Right atrium auricular region (tissue), 2 donors: ENCODE measurements at places on chromosomes 16 and 17.

DNA sequence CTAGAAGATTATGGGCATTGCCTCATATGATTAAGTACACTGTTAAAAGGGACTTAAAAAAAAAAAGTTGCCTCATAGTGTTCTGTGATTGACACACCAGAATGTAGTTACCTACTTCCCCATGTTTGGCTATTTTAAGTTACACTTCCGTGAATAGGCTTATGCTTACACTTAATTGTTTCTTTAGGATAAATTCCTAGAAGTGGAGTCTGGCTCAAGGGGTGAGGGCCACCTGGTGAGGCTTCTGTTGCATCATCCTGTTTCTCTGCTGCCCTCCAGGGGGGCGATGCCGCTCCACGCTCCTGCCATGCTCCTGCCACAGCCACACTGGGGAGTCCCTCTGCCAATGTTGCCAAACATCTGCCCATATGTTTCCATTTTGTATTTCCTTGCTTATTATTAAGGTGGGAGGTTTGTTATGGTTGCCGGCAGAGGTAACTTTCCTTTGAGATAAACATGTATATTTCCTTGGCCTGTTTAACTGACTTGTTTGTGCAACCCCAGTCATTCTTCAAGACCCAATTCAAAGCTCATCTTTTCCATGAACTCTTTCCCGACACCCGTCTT, 73.1 kb downstream of the KSR1 start:
- no peak for DNase-seq

DNA sequence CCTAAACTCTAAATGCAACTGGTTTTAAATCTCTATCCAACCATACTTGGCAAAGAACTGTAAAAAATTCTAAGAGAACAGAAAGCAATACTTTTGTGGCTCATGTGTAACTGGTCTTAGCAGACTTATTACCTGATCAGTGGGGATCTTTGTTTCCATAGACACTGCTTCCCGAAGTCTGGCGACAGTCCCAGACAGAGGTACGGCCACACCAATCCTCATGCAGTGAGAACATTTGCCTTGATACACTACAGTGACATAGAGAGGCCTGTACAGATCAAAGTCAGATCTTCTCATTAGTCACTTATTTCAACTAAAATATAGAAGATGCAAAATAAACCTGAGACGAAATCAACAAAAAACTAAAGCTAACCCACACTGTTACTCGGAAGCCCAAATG, 43.9 kb downstream of the USP31 start:
- DNase-seq: no peak

- no peak for DNase-seq
Observed at GRCh38 chr16:17538927-17539326, 68.2 kb upstream of the XYLT1 start.

- no peak for DNase-seq
Observed at GRCh38 chr17:81380131-81380530, 15.1 kb upstream of the BAHCC1 start.
